Left lung (tissue), 14 donors: ENCODE measurements at places on chromosomes 11 and 22. TPM values are rescaled to one million over a fixed set of nuclear protein-coding genes. Genes with fewer than 3 reads are reported as not detected.
A peak's percentile ranks its signal among the peaks of the same experiment; 100 is the strongest.

DNA sequence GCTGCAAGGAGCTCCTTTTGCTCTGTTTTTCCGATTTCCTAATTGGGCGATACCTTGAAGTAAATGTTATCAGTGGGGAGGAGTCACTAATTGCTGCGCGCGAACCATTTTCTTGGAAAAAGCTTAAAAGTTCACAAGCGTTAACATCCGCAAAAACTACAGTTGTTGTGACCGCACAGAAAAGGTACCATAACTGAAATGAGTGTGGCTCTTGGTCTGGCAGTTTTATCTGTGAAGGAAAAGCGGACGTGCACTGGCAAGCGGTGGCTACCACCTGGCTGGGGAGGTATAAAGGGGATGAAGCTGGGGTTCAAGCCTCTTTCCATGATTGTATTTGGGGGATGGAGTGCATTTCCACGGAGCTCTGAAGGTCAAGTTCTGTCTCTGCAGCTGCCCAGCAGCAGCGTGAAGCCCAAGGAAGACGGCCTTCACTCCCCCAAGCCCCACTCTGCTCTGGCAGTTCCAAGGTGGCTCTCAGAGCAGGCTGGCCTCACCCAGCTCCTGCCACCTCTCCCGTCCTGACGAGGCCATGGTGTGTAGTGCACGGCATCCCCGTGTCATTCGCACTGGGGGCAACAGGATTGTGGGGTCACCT, 27.5 kb downstream of the MOV10L1 start:
- H3K27ac ChIP-seq, result no peak overlapping the region
- no peak for DNase-seq
- no peak overlapping the region for H3K4me3 ChIP-seq
- no peaks in the 10 kb centered on the region for H3K4me1 ChIP-seq
- H3K36me3 ChIP-seq, result no peaks in the 10 kb centered on the region

DNA sequence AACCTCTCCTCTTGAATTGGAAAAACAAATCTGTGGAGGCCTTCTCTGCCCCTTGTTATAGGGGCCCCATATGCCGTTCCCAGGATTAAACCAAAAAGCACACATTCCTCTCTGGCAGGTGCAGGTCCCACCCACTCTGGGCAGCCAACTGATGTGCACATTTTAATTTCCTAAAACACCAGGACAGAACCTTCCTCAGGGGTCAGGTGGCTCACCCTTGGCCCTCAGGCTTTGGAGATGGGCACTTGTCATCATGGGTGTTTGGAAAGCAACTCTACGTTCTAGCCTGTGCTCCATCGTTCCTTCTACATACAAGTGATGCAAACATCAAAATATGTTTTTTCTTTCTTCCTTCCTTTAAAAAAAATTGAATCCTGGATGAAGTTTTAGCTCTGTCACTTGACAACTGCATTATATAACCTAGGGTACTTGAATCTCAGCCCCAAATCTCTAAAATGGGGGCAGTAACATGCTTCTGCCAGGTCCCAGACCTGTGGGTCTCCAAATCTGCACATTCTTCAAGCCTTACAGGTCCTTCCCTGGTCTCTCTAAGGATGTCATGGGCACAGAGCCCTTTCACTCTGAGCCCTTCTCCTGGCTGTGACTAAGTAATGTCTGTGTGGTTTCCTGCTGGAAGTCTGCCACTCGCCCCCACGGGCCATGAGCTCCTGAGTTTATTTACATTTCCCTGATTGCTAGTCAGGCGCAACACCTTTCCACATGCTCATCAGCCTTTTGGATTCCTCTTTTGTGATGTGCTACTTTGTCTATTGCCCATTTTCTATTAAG, 43.8 kb downstream of the KCNQ1OT1 start:
- no peak overlapping the region for H3K27ac ChIP-seq
- H3K27me3 ChIP-seq, result no peaks in the 10 kb centered on the region
- no peaks in the 10 kb centered on the region for H3K36me3 ChIP-seq
- no peak for DNase-seq
- H3K4me3 ChIP-seq, result no peak overlapping the region

DNA sequence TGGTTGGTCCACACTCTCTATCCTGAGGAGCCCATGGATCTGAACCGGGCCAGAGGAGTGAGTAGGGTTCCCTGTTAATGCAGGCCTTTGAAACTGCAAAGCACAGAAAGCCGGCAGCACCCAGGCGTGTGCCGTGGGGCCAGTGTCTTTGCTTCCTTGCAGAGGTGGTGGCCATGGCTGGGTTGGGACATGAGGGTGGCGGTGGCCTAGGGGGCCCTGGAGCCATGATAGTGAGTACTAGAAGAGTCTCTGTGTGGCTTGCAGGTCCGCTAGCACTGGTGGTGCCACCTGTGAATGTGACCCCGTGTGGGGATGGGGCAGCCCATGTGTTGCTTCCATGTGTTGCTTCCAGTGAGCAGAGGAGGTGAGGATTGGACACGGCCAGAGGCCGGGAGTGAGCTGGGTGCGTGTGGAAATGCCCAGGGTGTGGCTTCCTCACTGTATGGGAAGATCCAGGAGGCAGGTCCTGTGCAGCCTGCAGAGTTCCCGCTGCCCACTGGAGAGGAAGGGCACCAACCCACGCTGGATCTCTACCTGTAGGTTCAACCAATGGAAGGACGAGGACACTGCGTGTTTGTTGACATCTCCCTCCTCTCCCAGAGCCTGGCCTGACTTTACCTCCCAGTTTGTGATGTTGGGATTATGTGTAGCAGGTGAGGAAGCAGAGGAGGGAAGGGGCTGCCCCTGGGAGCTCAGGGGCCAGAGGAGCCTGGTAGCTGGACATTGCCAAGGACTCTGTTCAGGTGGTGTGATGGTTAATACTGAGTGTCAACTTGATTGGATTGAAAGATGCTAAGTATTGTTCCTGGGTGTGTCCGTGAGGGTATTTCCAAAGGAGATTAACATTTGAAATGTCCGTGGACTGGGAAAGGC, 796.6 kb downstream of the TBC1D22A start:
- no peak overlapping the region for H3K4me3 ChIP-seq
- H3K27me3 ChIP-seq, result peaks cover 10% of the 10 kb centered on the region
- H3K36me3 ChIP-seq, result no peaks in the 10 kb centered on the region

Gene CAT
- 214 TPM for total RNA-seq

- H3K4me3 ChIP-seq, result no peak overlapping the region
- H3K27me3 ChIP-seq, result peaks cover 3% of the 10 kb centered on the region
Measured at GRCh38 chr22:47858773-47859306, 1096.4 kb downstream of the TBC1D22A start.

Gene OR52E1
- total RNA-seq, result not detected

Gene NRXN2
- 3.5 TPM for total RNA-seq

Gene SAA2
- total RNA-seq, result 92.5 TPM

GRCh38 chr22:41762980-41763779, 37.3 kb upstream of the CCDC134 start:
- H3K36me3 ChIP-seq, result no peaks in the 10 kb centered on the region
- no peak overlapping the region for H3K27ac ChIP-seq
- no peak for DNase-seq
- H3K4me3 ChIP-seq, result no peak overlapping the region

Gene OR8K5
- not detected for total RNA-seq

DNA sequence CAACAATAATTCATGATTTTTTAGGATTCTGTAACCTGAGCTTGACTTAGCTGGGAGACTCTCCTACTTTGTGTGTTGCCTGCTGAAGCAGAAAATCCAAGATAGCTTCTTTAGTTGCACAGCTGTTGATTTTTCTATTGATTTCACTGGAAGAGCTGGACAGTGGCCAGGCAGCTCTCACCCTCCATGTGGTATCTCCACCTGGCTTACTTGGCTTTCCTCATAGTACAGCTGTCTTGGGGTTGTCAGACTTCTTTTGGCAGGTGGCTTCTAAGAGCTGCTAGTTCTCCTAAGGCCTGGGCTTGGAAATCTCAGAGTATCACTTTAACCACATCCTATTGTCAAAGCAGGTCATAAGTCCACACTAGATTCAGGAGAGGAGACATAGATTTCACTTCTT, 130.8 kb upstream of the SPON1 start:
- H3K4me3 ChIP-seq, result no peak overlapping the region
- no peaks in the 10 kb centered on the region for H3K27me3 ChIP-seq
- H3K4me1 ChIP-seq, result no peaks in the 10 kb centered on the region
- no peak overlapping the region for H3K27ac ChIP-seq

DNA sequence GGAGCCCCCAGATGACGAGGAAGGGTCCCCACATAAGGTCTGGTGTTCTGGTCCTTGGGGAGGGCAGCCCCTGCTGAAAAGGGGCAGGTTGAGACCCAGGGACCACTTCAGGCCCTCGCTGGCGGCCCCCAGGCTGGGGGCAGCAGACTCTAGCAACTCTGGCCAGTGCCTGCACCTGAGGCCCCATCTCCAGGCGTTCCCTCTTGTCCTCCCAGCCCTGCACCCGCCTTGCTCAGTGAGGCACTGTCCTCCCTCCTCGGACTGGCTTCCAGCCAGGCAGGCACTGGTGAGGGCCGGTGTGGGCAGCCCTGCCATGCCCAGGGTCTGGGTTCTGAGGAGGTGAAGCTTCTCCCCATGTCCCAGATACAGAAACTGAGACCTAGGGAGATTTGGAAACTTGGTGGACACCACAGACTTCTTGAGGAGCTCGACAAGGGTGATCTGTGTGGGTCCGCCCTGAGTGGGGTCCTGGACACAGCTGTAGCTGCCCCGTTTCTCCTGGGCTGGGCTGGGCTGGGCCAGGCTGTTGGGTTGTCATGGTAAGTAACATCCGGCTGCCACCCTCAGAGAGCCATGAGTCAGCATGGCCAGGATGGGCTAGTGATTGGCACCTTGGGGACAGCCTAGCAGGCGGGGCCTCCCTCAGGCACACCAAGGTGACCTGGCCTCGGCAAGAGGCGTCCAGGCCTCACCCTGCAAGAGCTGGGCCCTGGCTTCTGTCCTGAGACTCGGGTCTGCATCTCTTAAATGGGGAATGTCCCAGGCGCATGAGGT, 11.1 kb upstream of the PHLDA2 start:
- H3K4me1 ChIP-seq, result peaks cover 31% of the 10 kb centered on the region
- H3K36me3 ChIP-seq, result no peaks in the 10 kb centered on the region
- no peaks in the 10 kb centered on the region for H3K27me3 ChIP-seq
- no peak for DNase-seq
- H3K4me3 ChIP-seq, result no peak overlapping the region

DNA sequence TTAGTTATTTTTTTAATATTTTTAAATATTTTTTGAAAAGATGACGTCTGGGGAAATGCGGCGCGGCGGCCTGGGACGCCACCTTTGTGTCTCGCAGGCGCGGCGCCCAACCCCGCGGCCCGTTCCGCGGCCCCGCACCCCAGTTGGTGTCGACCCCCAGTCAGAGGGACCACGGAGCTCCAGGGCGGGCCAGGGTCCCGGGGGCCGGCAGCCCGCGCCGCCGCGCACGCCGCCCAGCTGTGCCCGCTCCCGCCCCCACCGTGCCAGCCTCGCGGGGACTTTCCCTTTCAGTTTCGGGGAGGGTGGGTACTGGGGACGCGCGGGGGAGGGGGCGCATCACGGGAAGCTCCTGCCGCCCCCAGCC, 1.6 kb downstream of the CCND1 start:
- peaks cover 74% of the 10 kb centered on the region for H3K4me1 ChIP-seq
- no peak for DNase-seq
- peak overlapping the region; percentile 78 for H3K4me3 ChIP-seq
- H3K27me3 ChIP-seq, result peaks cover 71% of the 10 kb centered on the region

Gene HORMAD2
- not detected for total RNA-seq

DNA sequence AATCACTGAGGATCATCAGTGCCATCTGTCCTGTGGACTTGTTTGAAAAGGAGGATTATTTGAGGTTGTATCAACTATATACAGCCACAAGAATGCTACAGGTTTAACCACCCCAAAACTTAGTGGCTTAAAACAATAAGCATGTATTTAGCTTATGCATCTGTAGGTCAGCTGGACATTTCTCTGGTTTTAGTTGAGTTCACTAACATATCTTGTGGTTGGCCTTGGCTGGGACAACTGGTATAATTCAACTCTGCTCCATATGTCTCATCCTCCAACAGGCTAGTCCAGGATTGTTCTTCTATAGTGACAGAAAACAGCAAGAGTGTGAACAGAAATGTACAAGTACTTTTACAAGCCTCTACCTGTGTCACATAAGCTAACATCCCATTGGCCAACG, 49.9 kb upstream of the SOX6 start:
- H3K4me1 ChIP-seq, result no peaks in the 10 kb centered on the region
- no peak overlapping the region for H3K4me3 ChIP-seq
- H3K36me3 ChIP-seq, result no peaks in the 10 kb centered on the region
- DNase-seq, result no peak
- H3K27me3 ChIP-seq, result no peaks in the 10 kb centered on the region

DNA sequence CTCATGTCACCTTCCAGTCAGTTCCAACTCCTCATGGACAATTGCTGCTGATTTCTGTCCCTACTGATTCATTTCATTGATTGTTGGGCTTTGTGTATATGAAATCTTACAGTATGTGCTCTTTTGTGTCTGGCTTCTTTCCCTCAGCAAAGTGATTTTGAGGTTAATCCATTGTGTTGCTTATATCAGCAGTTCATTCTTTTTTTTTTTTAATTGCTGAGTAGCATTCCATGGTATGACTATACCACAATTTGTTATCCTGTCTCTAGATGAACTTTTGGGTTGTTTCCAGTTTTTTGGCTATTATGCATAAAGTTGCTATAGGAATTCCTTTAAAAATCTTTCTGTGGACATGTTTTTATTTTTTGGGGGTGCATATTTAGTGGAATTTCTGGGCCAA, 59.9 kb downstream of the NXPE1 start:
- no peak for DNase-seq
- H3K36me3 ChIP-seq, result no peaks in the 10 kb centered on the region
- H3K27me3 ChIP-seq, result no peaks in the 10 kb centered on the region
- no peak overlapping the region for H3K4me3 ChIP-seq
- H3K27ac ChIP-seq, result no peak overlapping the region

Gene GANAB
- total RNA-seq, result 325 TPM

- H3K27me3 ChIP-seq, result no peaks in the 10 kb centered on the region
- H3K36me3 ChIP-seq, result no peaks in the 10 kb centered on the region
- peak overlapping the region; percentile 90 for H3K27ac ChIP-seq
- peak; percentile 43 for DNase-seq
- H3K4me3 ChIP-seq, result peak overlapping the region; percentile 81
Measured at GRCh38 chr11:47714554-47715081, 551 bp downstream of the AGBL2 start.

DNA sequence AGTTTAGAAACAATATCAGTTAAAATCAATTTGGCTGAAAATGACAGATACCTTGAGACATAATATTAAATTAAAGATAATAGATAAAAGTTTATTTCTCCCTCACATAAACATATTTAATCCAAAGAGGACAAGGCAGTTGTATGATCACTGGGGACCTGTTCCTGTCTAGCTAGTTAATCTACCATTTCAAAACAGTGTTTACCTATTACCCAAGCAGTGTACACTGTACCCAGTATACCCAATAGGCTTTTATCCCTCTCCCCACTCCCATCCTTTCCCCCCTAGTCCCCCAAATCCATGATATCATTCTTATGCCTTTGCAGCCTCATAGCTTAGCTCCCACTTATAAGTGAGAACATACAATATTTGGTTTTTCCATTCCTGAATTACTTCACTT, 229.7 kb upstream of the LARGE1 start:
- H3K4me3 ChIP-seq, result no peak overlapping the region
- no peak for DNase-seq
- H3K36me3 ChIP-seq, result no peaks in the 10 kb centered on the region
- no peak overlapping the region for H3K27ac ChIP-seq
- H3K4me1 ChIP-seq, result no peaks in the 10 kb centered on the region
- no peaks in the 10 kb centered on the region for H3K27me3 ChIP-seq

DNA sequence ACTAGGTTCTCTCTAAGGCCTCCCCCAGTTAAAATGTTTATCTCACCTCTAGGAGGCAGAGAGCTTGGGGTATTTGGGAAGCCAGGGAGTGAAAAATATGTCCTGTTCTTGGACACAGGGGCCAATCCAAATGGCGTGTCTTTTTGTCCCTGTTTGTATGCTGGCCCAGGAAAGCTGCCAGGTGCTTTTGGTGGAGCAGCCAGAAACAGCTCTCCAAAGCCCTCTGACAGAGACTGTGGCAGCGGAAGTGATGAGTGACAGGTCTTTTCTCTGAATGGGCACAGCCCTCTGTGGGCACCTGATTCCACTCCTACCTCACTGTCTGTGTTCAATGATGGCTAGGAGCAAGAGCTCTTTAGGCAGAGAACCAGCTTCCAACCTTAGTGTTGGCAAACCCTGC, 106.4 kb upstream of the KIRREL3 start:
- no peaks in the 10 kb centered on the region for H3K36me3 ChIP-seq
- H3K27me3 ChIP-seq, result no peaks in the 10 kb centered on the region
- no peak for DNase-seq
